ENCODE measurements at places on chromosomes 2 and 18.

- no peak for DNase-seq
Observed at GRCh38 chr2:236557306-236558030, 12.2 kb upstream of the ACKR3 start.

- DNase-seq = no peak
Observed at GRCh38 chr18:58178511-58178910, 134.5 kb downstream of the NEDD4L start.

GRCh38 chr2:55862673-55863390 is 60.8 kb downstream of the EFEMP1 start:
- DNase-seq = no peak

DNA sequence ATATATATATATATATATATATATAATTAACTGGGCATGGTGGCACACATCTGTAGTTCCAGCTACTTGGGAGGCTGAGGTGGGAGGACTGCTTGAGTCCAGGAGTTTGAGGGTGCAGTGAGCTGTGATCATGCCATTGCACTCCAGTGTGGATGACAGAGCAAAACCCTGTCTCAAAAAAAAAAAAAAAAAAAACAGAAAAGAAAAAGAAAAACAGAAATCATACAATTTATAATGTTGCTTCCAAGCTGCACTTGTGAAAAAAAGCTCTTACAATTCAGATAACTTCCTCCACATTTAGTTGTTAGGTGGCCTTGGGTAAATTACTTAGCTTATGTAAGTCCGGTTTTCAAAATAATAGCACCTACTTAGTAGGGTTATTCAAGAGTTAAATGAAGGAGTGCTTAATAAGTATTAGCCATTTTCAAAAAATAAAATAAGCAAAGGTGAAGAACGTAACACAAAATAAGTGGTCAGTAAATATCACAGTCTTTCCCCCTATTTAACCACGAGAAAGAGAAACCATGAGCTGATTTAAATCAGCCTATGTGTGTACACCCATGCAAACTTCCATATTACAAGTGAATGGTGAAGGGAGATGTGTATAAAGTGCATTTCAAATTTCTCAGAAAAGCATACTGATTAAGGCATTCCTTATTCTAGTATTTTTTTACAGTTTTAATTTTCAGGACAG is 2.3 kb downstream of the WIPF1 start:
- no peak for DNase-seq

DNA sequence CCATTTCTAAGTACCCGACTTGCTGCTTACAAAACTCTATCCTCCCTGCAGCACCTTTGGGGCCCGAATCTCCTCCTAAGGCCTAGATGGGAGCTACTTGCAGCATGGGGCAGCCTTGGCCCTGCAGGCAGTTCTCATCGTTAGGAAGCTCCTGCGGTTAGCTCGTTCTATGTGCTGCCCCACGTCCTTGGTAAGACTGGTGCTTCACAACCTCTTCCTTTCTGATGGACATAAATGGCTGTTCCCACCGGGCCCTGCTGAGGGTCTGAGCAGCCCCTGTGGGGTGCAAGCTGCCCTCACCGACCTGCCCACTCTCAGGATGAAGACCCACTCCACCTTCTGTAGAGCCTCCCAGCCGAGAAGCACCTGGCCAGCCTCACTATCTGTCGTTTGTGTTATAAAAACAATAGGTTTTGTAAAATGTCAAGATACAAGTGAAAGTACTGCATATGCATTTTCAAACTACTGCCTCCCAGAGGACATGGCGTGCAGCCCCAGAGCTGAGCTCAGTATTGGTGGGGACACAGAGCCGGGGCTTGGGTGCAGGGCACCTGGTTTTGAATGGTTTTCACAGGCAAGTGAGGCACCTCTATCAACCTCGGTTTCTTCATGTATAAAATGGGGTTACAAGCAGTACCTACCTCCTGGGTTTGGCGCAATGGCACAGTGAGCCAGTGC is 19.4 kb downstream of the OTOF start:
- DNase-seq = no peak

- DNase-seq = no peak
Observed at GRCh38 chr2:219001100-219001576, 7.9 kb upstream of the CRYBA2 start.

DNA sequence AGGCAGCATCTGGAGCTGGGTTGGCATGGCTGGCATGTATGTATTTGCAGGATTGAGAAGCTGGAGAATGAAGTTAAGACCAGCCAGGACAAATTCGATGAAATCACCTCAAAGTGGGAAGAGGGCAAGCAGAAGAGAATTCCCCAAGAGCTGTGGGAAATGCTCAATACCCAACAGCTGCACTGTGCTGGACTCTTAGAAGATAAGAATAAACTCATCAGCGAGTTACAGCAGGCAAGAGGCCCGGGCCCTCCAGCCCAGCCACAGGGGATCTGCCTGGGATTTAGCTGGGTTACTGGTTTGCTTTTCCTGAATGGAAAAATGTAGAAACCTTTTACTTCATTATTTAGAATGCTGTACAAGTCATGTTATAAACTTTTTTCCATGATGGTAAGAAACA is 22.5 kb downstream of the DRC1 start:
- DNase-seq = no peak

GRCh38 chr2:160454070-160454797 is 39.4 kb downstream of the RBMS1 start:
- DNase-seq = no peak

GRCh38 chr2:74300506-74300905 is 42.7 kb downstream of the SLC4A5 start:
- DNase-seq = no peak

- DNase-seq = no peak
Observed at GRCh38 chr18:45890606-45891005, 65.1 kb downstream of the SIGLEC15 start.

- DNase-seq = peak; percentile 16
Observed at GRCh38 chr2:165877565-165878550, 75.7 kb downstream of the TTC21B start.

DNA sequence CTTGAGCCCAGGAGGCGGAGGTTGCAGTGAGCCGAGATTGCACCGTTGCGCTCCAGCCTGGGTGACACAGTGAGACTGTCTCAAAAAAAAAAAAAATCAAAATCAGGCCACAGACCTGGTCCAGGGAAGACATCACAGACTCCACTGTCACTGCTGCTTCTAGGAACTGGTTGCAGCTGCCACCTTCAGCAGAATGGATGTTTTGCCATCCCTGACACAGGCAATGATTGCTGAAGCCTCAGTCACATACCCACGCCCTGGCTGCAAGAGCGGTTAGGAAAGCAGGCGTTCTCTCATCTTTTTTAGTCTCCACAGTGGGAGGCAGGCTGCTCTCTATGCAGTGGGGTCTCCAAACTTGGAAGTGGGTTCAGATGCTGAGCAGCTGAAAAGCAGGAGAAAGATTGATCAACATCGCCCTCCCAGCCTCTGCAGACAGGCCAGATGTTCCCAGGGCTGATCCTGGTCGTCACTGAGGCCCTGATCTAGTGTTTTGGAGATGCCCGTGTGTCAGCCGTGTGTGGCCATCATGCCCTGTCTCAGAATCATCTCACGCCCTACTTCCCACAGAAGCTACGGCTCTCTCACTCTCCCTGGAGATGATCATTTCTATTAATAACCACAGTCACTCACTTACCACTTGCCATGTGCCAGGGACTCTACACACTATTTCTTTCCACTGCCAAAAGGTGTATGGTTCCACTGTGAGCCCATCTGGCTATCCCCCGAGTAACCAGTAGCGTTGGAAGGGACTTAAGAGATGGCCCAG is 91.8 kb downstream of the PLB1 start:
- DNase-seq = no peak

GRCh38 chr2:11697103-11697871 is 27.3 kb upstream of the NTSR2 start:
- DNase-seq = no peak

DNA sequence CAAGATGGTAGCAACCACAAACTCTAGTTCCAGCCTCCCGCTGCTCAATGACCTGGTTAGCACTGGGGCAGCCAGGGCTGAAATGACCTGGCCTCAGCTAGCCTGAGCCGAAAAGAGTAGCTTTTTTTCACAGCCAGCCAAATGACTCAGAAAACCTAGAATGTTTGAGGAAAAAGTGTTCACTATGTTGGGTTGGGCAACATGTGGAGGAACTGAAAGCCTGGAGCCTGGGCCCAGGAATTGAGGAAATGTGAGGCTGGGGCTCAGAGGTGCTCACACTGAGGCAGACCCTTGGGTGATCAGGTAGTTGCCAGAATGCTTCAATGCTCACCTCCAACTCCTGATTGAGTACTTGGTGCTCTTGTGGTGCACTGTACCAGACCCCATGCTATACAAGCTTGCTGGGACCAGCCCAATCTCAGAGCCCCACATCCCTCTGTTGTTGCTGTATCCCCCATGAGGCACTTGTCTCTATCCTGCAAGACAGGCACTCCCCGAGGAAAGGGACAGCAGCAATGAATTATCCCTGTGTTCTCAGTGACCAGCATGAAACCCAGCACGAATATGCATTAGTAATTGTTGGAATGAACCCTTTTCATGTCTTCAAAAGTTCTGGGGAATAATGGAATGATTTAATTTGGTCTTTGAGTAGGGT is 116.2 kb downstream of the USP34 start:
- DNase-seq = no peak

GRCh38 chr18:37676276-37676675 is 110.7 kb upstream of the CELF4 start:
- DNase-seq = no peak

- no peak for DNase-seq
Observed at GRCh38 chr2:156037482-156037881, 295.0 kb downstream of the NR4A2 start.

- peak; percentile 25 for DNase-seq
Observed at GRCh38 chr18:5309888-5310470, 14.5 kb upstream of the ZBTB14 start.

GRCh38 chr2:215920244-215921100 is 92.9 kb downstream of the MREG start:
- peak; percentile 55 for DNase-seq

- DNase-seq = no peak
Observed at GRCh38 chr2:165718610-165719210, 75.3 kb downstream of the GALNT3 start.

GRCh38 chr2:38315707-38316333 is 61.3 kb downstream of the ATL2 start:
- peak; percentile 59 for DNase-seq

DNA sequence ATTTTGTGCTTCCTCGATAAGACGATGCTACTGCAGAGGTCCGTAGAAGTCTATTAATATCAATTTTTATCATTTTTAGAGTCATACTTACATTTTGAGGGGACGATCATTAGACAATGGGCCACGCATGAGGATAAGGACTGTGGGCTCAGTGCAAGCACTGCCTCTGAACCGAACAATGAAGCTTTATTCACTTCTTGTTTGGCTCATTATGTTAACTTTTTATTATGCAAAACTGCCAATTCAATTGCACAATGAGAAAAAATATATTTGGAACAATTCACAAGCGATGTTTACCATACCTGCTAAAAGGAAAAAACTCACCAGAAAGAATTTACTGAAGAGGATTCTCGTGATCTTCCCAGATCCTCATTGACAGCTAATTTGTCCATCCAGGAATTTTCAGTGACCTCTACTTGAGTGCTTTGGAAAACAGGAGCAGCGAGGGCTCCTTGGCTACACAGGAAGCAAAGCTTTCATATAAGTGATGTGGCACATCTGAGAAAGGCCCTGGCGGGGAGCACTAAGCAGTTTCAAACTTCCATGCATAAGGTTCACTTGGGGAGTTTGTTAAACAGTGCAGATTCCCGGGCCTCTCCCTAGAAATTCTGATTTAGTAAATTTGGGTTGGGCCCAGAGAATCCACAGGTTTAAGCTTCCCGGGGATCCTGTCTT is 13.3 kb upstream of the CAPN13 start:
- DNase-seq = no peak

DNA sequence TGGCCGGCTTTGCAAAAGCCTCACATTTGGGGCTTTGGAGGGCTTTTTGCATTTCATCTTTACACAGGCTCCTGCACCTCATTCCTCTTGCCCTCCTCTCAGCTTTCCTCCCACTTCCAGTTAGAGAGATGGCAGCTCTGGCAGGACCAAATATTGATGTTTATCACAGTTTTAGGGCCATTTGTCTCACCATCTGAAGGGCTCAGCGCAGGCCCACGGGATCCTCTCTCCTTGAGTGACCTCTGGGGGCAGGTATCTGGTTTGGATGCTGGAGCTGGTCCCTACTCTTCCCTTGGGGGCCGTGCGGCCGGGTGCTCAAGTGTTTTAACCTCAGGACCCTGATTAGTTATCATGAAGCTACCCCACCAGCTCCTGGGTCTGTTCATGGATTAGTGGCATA is 19.9 kb downstream of the ATOH8 start:
- DNase-seq = no peak

All from GM13976 (cell line).